Stimulated activated CD8-positive, alpha-beta memory T cell treated with anti-CD3 and anti-CD28 coated beads, Interleukin-15, amount 100 ng/mL, for 4 hours (primary cell): ENCODE measurements at places on chromosomes 6 and 20.

DNA sequence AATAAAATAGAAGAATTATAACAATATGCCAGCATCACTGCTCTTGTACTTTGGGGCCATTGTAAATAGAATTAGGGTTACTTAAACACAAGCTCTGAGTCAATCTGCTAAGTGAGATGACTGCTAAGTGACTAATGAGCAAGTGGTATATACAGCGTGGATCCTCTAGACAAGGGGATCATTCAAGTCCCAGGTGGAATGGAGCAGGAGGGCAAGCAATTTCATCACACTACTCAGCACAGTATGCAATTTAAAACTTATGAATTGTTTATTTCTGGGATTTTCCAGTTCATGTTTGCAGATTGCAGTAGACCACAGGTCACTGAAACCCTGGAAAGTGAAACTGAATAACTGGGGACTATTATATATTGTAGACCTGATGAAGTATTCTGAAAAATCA is 235.3 kb downstream of the BTBD3 start:
- no peak for DNase-seq

GRCh38 chr20:17964073-17964472 is 4.5 kb downstream of the SNX5 start:
- DNase-seq = no peak

DNA sequence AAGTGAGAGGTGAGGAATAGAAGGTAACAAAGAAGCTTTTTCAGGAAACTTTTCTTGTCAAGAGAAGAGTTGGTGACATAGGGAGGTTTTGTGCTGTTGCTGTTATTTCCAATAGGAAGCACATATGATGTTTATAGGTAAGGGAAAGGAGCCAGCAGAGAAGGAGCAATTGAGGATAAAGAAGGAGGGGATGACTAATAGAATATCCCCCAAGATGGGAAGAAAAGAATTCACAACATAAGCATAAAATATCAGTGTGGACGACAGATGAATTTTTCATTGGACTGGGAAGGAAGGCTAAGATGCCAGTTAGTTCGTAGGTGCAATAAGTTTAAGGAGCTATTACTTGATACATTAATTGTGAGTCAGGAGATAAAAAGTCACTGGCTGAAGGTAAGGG is 8.5 kb upstream of the BEND6 start:
- no peak for DNase-seq

DNA sequence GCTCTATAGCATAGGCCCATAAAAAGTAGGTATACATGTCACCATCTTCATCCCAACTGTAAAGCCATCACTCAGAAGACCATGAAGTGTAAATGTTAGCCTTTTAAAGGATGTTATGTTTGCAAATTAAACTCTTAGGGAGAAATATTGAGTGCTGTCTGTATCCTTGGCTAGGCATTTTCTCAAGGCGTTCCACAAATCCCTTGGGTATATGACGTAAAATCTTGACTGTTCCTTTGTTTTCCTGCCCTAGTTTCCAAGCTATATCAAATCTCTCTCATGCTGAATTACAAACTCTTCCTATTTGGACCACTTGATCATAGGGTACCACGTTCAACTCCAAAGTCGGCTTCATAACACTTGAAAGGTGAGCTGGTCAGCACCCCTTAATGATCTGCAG is 486.2 kb downstream of the HDGFL1 start:
- DNase-seq = no peak

DNA sequence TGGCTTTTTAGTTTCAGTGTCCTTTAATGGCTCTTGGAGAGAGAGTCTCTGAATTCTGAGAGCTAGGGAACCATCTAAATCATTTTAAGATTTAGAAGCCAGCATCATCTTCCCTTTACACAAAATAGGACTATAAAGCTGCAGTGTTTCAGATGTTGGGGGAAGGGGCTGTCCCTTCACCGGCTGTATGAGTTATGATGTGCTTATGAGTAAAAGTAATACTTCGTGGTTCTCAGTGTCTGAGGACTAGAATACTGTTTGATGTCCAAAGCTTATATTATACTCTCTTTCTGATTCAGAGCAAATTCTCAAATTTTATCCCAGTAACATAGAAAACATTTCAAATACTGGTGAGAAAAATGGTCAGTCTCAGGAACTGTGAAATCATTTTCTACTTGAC is 63.5 kb upstream of the FAM8A1 start:
- no peak for DNase-seq

GRCh38 chr6:114989279-114989964 is 646.6 kb upstream of the HS3ST5 start:
- no peak for DNase-seq

GRCh38 chr20:16692009-16692408 is 37.8 kb upstream of the SNRPB2 start:
- DNase-seq = no peak
